NCI-H187 (cell line): ENCODE measurements at places on chromosomes 2 and 18.

GRCh38 chr2:50770299-50770698, 261.6 kb downstream of the NRXN1 start:
- no peak for DNase-seq

DNA sequence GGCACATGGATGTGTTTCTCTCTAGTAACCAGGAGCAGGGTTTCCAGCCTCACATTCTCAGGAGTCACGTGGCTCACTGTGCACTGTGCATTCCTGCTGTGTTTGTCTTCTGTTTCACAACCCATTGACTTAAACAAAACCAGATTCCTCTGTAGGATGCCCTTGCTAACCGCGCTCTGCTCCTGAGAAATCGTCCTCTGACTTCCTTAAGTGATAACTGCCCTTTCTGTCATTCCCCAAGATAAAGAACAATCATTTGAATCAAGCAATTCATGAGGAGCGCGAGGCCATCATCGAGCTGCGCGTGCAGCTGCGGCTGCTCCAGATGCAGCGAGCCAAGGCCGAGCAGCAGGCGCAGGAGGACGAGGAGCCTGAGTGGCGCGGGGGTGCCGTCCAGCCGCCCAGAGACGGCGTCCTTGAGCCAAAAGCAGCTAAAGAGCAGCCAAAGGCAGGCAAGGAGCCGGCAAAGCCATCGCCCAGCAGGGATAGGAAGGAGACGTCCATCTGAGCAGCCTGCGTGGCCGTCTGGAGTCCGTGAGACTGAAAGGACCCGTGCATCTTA, 60.2 kb downstream of the RALBP1 start:
- DNase-seq: no peak

DNA sequence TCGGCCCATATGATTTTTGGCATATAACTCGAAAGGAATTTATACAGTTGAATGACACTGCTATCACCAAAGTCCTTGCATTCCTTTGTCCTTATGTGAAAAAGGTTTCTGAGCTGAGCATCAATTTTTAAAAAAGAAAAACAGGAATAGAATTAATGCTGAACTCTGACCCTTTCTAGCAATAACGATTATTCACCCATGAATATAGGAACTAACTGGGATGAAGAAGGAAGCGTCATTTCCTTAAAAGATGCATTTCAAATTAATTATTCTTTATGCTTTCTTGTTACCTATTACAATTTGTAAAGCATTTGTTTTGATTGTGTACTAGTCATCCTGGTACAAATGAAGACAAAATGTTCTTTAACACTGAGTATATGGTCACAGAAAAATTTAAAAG, 19.3 kb downstream of the TMEM247 start:
- no peak for DNase-seq

- DNase-seq: no peak
Measured at GRCh38 chr2:39665811-39666490, at the start of gene TMEM178A. Gene TMEM178A, plus strand, starts transcription at chr2:39665917. Its CDS starts 58 bp downstream, at chr2:39665975.

DNA sequence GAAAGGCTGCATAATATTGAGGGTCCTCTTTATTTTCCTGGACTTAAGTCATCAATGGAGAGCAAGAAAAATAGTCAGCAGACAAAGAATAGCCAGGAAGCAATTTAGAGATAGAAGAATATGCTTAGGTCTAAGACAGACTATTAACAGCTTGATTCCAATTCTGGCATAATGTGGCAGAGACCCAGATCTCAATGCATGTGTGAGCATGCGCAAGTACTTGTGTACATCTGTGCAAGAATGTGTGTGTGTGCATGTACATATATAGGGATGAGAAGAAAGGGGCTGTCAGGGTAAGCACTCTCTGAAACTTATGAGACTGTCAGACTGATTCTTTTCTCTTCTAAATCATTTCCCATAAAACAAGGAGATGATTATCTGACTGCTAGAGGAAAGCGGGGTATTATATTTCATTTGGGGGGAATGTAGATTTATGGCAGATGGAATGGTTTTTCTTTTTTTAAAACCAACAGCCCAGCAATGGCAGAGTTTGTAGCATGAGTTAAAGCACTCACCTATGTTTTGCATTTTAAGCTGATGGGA, 381.3 kb upstream of the SPRED2 start:
- DNase-seq: no peak

GRCh38 chr2:174266288-174266687, 18.0 kb upstream of the OLA1 start:
- DNase-seq: no peak

GRCh38 chr2:130156624-130157004, 11.7 kb upstream of the CCDC74B start:
- DNase-seq: no peak

GRCh38 chr2:8378016-8378810, 303.6 kb upstream of the ID2 start:
- peak; percentile 50 for DNase-seq

DNA sequence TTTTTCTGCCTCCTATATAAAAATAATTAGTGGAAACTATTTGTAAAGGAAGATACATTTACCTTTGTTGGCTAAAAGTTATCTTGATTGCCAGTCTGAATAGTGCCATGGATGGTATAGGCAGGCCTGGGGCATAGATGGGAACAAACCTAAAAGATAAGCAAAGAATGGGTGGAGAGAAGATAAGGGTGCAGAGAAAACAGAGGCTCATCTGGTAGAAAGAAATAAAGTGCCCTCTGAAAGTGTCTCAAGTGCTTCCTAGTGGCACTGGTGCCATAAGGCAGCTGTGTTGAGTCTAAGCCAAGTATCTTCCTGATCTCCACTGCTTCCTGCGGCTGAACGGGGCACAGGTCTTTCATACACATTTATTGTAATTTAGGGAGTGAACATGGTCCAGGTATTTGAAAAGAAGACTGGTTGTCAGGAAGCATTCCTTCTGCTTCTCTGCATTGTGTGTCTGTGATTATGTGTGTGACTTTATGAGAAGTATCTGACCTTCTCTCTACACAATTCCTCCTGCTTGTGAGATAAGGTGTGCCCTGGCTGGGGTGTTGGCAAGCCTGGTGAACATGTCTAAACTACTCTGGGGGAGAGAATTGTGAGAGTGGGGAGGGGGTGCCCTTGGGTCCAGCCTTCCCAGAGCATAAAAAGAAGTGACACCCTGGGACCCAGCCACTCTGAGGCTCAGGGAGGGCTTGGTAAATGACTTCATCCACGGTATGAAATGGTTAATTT, 280.5 kb downstream of the CAMKMT start:
- DNase-seq: no peak

DNA sequence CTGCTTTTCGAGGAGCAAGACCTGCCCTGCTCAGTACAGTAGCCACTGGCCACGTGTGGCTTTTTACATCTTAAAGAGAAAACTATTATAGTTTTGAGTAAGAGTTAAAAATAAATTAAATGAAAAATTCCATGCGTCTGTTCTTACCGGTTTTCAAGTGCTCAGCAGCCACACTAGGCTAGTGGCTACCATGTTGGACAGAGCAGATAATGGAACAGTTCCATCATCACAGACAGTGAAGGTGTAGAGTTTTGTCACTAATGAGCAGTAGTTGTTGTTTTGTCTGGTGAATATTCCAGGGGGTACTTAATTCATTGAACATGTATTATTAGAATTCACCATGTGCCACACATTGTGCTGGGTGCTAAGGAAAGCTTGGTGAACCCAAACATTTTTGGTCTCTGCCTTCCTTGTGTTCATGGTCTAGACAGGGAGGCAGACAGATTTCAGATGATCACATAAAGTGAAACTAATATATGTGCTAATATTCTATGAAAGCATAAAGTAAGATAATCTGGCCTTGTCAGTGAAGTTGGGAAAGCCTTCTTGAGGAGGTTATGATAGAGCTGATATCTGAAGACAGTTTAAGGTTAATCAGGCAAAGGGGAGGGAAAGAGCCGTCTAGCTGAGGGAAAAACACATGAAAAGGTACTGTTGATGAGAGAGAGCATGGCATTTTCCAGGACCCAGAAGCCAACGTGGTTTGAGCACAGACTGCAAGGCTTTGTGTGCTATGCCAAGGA, 1.4 kb downstream of the ALMS1 start:
- no peak for DNase-seq
